ENCODE measurements at places on chromosomes 3 and 15. TPM values are rescaled to one million over a fixed set of nuclear protein-coding genes. Genes with fewer than 3 reads are reported as not detected.

DNA sequence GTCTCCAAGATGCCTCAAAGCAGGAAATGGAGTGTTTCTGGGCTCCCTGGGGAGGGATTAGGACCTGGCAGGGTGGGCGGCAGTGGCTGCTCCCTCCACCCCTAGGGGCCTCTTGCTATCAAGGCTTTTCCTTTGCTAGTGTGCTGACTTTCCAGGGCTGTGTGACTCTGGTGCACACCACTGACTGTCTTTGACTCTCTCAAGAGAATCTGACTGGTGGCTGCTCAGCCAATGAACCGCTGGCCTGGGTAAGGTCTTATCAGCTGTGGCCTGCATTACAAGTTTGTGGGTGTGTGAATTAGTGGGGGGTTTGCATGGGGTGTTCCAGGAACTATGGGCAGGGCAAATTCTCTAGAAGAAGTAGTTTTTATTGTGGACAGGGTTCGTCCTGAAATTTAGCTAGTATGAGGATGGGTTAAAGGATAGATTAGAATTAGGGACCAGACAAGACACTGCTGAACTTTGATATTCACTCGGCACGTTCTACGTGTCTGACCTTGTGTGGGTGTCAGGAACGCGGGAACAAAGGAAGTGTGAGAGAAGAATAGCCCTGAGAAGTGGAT is 29.5 kb downstream of the SIAH2 start:
- no peak overlapping the region for H3K27ac ChIP-seq
- H3K36me3 ChIP-seq: peaks cover 28% of the 10 kb centered on the region
- H3K4me3 ChIP-seq: no peak overlapping the region
- H3K4me1 ChIP-seq: peaks cover 39% of the 10 kb centered on the region
- peak; percentile 56 for DNase-seq

DNA sequence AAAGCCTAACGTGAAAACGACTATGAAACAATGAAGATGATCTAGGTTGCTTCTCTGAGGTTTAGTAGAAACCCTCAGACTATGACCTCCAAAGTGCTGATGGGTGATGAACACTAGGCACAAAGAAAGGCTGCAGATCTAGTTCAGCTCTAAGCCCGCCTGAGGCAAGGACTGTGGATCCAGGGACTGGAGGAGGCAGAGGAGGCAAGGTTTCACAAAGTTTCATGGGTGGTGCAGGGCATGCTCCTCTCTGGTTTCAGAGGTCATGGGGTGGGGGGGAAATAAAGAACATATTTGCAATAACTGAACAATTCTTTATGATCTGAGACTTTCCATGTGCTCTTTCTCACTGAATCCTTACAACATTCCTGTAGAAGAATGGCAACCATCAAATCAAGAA is 679.2 kb downstream of the NTRK3 start:
- no peaks in the 10 kb centered on the region for H3K27me3 ChIP-seq
- no peak overlapping the region for H3K4me3 ChIP-seq

DNA sequence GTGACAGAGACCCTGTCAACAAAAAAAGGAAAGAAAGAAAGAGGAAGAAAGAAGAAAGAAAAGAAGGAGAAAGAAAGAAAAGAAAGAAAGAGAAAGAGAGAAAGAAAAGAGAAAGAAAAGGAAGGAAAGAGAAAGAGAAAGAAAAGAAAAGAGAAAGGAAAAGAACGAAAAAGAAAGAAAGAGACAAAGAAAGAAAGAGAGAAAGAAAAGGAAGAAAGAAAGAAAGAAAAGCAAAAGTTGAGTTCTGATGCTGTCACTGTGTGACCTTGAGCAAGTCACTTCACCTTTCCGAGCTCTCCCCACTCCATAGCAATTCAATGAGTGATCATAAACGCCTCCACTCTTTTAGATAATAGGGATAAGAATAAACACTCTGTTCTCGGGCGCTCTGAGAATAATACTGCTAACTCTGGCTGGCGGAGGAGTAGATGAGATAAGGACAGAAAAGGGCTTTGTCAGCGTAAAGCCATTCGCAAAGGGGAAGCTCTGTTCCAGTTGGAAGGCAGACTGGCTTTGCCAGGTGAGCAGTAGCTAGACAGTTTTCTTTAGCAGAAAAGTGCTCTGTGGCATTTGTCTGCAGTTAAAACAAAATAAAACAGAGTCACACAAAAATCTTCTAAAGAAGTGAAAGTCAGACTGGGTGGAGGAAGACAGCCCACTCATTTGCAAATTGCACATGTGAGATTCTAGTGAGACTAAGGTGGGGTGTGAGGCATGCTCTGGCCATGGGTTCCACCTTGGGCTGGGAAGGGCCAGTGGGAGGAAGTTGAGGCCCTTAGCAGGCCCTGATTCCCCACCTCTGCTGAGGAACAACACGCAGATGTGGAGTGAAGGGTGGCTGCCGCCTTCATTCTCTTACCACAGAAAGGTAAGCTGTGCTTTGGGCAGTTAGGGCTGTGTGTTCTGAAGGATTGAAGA is 9.6 kb upstream of the FLNB start:
- H3K27ac ChIP-seq: peak overlapping the region; percentile 17
- no peaks in the 10 kb centered on the region for H3K27me3 ChIP-seq
- DNase-seq: peak; percentile 69
- peaks cover 8% of the 10 kb centered on the region for H3K4me1 ChIP-seq

GRCh38 chr3:43146599-43146998 is 40.7 kb upstream of the POMGNT2 start:
- peaks cover 5% of the 10 kb centered on the region for H3K4me1 ChIP-seq
- H3K36me3 ChIP-seq: no peaks in the 10 kb centered on the region

DNA sequence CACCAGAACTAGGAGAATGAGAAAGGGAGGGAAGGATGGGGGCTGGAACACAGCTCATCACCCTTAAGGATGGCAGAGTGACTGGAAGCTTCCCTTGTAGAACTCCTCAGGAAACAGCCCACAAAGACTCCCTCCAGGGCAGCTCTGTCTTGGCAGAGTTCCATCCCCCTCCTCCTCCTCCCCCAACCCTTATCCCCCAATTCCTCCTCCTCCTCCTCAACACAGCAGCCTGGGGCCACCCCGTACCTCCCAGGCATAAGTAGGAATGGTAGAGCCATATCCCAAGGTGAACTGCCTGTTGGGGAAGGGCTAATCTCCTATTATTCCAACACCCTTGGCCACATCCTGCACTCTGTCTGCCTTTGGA is 38.8 kb downstream of the ADCY5 start:
- no peaks in the 10 kb centered on the region for H3K27me3 ChIP-seq
- no peak for DNase-seq
- no peak overlapping the region for H3K27ac ChIP-seq
- H3K4me1 ChIP-seq: no peaks in the 10 kb centered on the region

GRCh38 chr3:72079369-72079872 is 294.5 kb upstream of the PROK2 start:
- no peaks in the 10 kb centered on the region for H3K27me3 ChIP-seq
- H3K36me3 ChIP-seq: peaks cover 2% of the 10 kb centered on the region
- no peak for DNase-seq
- H3K4me1 ChIP-seq: peaks cover 33% of the 10 kb centered on the region

DNA sequence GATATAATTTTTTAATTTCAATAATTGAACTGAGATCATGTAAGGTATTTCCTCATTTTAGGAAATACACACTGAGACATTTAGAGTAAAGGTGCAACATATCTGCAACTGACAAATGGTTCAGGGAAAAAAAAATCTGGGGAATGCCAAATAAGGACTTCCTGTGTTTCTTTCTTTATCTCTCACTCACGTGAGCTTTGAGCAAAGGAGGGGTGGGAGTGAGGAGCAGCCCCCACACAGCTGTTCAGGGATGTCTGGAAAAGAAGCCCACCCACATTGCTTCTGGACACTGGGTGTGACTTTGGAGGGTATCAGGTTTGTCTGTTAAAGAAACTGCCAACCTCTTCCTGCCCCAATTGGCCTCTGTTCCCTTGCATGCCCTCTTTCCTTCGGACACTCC is 5.6 kb upstream of the TP63 start:
- H3K27ac ChIP-seq: no peak overlapping the region
- peaks cover 2% of the 10 kb centered on the region for H3K27me3 ChIP-seq
- H3K4me1 ChIP-seq: peaks cover 26% of the 10 kb centered on the region

- no peaks in the 10 kb centered on the region for H3K36me3 ChIP-seq
- DNase-seq: no peak
- no peak overlapping the region for H3K27ac ChIP-seq
- H3K27me3 ChIP-seq: peaks cover 17% of the 10 kb centered on the region
- no peak overlapping the region for H3K4me3 ChIP-seq
These were observed 27.9 kb downstream of the AADAC start for GRCh38 chr3:151841801-151842200.

GRCh38 chr15:80942746-80943565 is 46.7 kb downstream of the MESD start:
- H3K27ac ChIP-seq: no peak overlapping the region
- no peak overlapping the region for H3K4me3 ChIP-seq
- no peak for DNase-seq
- no peaks in the 10 kb centered on the region for H3K27me3 ChIP-seq

DNA sequence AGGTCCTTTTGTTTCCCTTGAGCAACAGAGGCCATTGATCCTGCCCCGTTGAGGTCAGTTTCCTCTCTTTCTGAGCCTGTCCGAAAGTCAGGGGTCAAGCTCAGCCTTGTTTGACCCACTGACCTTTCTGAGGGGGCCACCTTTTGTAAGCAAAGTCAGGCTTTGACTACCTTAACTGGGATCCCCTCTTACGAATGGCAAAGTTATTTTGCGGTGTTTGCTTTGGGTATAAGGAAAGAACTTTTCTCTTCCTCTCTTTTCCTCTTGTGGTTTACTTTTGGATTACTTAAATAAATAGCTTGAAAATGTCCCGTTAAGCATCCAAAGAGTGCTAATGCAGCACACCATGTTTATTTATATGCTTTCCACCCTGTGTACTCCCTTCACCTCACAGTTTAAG is 340.6 kb downstream of the THSD4 start:
- DNase-seq: no peak
- H3K27me3 ChIP-seq: peaks cover 8% of the 10 kb centered on the region
- no peaks in the 10 kb centered on the region for H3K4me1 ChIP-seq
- H3K27ac ChIP-seq: no peak overlapping the region

- H3K4me3 ChIP-seq: no peak overlapping the region
- no peaks in the 10 kb centered on the region for H3K36me3 ChIP-seq
- DNase-seq: no peak
- H3K4me1 ChIP-seq: peaks cover 14% of the 10 kb centered on the region
- peaks cover under 1% of the 10 kb centered on the region for H3K27me3 ChIP-seq
These were observed 45.6 kb downstream of the MFSD1 start for GRCh38 chr3:158847452-158847821.

DNA sequence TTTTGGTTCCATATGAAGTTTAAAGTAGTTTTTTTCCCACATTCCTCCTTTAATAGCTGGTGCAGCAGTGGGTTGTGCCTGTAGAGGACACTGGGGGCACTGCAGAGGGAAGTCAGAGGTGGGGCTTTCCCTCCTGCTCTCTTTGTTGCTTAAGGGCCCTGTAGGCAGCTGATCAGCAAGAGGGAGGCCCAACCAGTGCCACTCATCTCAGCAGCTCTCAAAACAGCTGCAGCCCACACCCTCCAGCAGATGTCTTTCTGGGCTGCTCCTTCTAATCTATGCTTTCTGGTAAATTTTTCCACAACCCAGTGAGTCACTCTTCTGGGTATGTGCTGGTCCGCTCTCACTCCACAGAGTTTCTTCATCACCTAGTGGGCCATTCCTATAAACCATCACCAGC is 263.8 kb downstream of the FEZF2 start:
- DNase-seq: no peak
- H3K4me1 ChIP-seq: no peaks in the 10 kb centered on the region
- no peaks in the 10 kb centered on the region for H3K36me3 ChIP-seq

- no peak overlapping the region for H3K27ac ChIP-seq
- no peaks in the 10 kb centered on the region for H3K4me1 ChIP-seq
- H3K36me3 ChIP-seq: peaks cover 4% of the 10 kb centered on the region
- DNase-seq: no peak
- no peak overlapping the region for H3K4me3 ChIP-seq
- peaks cover 2% of the 10 kb centered on the region for H3K27me3 ChIP-seq
These were observed 39.6 kb downstream of the ALCAM start for GRCh38 chr3:105406268-105406667.

DNA sequence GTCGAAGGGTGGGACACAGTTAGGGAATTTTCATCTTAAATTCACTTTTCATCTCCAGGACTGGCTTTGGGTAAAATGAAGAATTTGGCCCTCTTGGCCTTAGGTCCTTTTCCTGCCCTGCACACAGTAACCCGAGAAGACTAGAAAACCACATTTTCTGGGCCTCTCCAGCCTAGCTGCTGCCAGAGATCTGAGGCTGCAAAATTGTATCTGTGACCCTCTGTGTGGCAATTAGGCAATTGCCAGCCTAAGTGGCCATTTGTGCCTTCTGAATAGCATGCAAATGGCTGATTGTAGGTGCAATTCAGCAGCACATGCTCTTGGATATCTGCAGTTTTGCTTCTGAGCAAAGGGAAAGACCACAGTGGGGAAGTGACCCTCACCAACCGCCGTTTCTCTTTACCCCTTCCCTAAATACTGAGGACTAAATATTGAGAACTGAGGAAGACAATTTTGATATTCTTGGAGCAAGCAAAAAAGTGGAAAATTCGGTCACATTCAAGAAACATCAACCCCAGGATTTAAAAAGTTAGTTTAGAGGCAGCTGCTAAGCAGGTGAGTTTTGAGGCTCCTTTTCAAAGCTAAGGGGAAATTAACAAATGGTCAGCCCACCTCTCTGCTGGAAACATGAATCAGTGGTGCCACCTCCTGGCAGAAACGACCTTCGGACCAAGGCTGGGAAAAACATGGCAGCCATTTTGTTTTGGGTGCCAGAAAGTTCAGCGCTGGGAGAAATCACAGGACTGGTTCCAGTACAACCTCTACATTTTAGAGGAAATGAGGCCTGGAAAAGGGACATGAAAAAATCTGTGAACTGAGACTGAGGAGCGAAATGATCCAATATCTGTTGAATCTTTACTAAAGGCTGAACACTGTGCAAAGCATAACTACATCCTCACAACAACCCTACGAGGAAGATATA is 56.6 kb upstream of the PRTG start:
- peak; percentile 57 for DNase-seq
- no peak overlapping the region for H3K4me3 ChIP-seq
- no peaks in the 10 kb centered on the region for H3K4me1 ChIP-seq
- H3K27me3 ChIP-seq: peaks cover 5% of the 10 kb centered on the region
- no peaks in the 10 kb centered on the region for H3K36me3 ChIP-seq

- peaks cover 16% of the 10 kb centered on the region for H3K4me1 ChIP-seq
- DNase-seq: peak; percentile 36
- H3K27ac ChIP-seq: no peak overlapping the region
- no peaks in the 10 kb centered on the region for H3K27me3 ChIP-seq
These were observed 19.4 kb downstream of the PLSCR1 start for GRCh38 chr3:146524961-146525360.

Gene SCN5A
- not detected for total RNA-seq

Gene IL12A
- 0.21 TPM for total RNA-seq

Gene PEX11A
- total RNA-seq: 2.1 TPM

Gene PRR20G
- not detected for total RNA-seq

Gene NBEAL2
- 115 TPM for total RNA-seq

Gene IGDCC3
- not detected for total RNA-seq

Gene WDR72
- not detected for total RNA-seq

Gene PCOLCE2
- 0.33 TPM for total RNA-seq

Gene P2RY13
- not detected for total RNA-seq

Gene MYD88
- 32.0 TPM for total RNA-seq

Gene ONECUT1
- total RNA-seq: not detected

Gene MKRN2OS
- total RNA-seq: not detected

Gene PP2D1
- total RNA-seq: not detected

Gene ACOX2
- total RNA-seq: not detected

Gene SENP7
- total RNA-seq: 8.1 TPM

Gene CHRM5
- total RNA-seq: not detected
